Hematopoietic multipotent progenitor cell treated with erythropoietin and hydrocortisone succinate and interleukin-3 and kit ligand, for 6 days (in vitro differentiated cells): ENCODE measurements at places on chromosomes 11 and 22.

DNA sequence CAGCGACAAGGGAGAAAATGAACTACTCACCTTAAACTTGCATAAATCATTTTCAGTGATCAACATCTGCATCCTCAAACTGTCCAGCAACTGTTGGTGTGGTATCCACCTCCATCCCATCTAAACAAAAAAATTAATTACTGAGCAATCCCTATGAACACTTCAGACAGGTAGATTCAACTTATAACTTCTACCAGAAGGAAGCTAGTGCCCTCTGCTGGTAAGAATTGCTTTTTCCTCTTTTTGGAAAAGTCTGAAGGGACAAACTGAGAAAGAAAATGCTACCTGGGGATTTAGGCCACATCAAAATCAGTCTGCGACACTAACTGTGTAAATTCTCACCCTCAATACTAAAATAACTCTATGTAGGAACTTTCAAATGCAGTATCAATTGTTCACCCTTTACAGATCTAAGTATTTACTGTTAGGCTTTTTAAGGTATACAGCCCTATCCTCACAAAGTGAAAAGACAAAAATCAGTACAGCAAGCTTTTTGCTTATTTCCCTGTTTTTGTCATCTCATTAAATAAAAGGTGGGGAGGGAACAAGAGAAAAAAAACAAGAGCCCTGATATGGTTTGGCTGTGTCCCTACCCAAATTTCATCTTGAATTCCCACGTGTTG is 17.9 kb downstream of the CLNS1A start:
- DNase-seq: peak; percentile 79

DNA sequence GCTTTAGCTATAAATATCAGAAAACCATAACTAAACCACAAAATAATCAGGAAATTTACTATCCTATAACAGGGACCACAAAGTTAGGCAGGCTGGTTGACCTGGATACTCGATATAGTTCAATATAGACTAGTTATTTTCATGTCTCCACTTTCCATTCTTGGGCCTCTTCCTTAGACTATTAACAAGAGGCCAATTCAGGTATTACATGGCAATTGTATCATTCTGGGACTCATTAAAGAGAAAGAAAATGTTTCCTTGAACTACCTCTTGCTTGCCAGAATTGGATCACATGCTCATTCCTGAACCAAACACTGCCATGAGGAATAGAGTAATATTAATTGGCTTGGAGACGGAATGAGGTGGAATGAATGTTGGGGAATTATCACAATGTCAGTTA is 76.0 kb downstream of the EIF3M start:
- peak; percentile 9 for DNase-seq

DNA sequence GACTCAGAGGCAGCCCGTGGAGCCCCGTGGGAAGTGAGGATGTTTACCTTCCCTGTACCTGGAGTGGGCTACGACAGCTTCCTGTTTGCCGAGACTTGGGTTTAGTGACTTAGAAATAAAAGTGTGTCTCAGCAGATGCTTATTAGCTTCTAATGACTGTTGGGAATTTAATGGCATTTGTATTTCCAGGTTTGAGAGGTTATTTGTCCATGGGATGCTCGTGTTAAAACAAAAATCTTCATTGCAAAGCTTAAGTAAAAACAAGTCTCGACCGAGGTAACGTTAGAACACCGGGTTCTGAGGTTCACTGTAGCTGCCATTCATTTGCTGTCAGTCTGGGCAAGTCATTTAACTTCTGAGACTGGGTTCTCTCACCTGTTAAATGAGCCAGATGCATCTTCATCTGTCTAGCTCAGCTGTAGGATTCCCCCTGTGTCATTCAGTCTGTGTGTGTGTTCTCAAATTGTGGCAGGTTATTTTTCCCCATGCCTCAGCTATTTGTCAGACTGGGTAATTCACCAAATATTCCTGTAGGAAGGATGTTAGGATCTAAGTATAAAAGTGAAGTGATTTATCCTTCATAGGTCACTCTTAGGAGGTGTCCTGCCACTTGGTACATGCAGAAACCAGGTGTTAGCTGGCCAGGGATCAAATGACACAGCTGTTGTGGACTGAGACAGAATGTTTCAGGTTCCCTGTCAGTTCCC is 791 bp downstream of the EI24 start:
- DNase-seq: peak; percentile 45

DNA sequence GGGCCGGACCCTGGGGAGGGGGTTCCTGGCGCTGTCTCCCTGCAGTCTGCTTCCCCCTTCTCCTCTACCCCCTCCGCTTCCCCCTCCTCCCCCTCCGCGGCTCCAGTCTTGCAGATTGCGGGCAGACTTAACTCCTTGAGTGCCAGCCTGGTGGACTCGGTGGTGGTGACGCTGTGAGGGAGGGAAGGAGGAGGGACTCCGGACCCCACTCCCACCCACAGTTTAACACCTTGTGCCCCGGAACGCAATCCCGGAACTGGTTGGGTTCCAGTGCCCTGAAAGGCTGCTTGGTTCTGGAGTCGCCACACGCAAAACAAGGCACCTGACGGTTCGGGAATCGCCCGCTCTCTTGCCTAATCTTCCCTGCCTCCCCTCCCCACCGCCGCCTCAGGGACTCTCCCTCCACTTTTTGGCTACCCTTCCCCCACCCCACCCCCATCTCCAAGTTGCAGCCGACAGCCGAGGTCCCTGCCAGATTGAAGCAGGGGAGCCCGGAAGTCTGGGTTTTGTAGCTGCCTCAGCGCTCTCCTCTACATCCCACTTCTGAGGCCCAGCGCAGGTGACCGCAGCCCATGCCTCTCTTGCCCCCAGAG is 3.9 kb upstream of the BCL9L start:
- peak; percentile 85 for DNase-seq

GRCh38 chr11:95498722-95499425 is 267.9 kb upstream of the SESN3 start:
- no peak for DNase-seq

DNA sequence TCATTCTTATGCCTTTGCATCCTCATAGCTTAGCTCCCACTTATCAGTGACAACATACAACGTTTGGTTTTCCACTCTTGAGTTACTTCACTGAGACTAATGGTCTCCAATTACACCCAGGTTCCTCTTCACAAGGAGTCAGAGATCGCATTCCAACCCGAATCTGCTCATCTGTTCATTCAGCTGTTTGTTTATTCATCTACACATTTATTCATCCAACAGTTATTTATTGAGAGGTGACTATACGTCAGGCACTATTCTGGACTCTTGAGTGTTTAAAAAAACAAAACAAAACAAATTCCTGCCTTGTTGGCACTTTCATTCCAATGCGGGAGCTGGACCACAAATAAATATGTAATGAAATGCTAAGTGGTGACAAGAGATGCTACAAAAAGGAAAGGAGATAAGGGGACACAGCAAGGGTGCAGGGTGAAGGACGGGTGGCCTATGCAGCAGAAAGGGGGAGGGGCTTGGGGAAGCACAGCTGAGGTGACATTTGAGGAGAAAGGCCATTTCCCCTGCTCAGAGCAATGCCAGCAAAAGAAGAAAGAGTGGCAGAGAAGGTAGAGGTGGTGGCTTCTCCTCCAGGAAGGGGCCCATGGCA is 393.8 kb upstream of the SYN3 start:
- no peak for DNase-seq

GRCh38 chr11:69686856-69687255 is 11.7 kb upstream of the LTO1 start:
- no peak for DNase-seq

GRCh38 chr11:44592125-44592940 is 26.9 kb downstream of the CD82 start:
- no peak for DNase-seq

GRCh38 chr11:34613552-34614056 is 7.3 kb upstream of the EHF start:
- peak; percentile 33 for DNase-seq

GRCh38 chr22:29758959-29759358 is 7.8 kb downstream of the ZMAT5 start:
- DNase-seq: no peak

DNA sequence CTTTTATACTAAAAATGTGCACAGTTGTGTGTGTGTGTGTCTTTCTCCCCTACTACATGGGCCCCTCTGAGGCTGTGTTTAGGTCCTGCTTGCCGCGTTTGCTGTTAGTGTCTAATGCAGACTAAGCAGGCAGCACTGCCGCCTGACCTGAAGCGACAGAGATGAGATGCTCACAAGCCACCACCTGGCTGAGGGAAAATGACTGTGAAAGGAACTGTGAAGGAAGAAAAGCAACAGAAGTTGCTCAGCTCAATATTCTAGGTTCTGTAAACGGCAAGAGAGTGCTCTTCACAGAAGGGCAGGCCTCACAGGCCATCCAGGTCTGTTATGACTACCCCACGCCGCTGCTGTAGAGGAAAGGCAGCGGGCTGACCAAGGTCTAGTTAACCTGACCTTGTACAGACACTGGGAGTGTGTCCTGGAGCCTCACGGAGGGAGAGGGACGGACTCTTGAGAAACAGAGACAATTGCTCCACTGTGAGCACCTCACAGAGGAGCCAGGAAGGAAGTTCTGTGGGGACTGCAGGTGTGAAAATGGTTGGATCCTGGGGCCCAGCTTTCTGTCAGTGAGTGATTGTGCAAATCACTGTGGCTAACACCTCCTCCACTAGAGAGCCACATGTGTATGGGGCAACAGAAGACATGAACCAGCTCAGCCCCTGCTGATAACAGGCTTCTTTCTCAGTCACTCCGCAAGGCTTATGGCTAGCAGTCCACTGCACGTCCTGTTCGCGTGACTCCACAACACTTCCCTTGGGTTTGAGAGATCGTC is 31.3 kb upstream of the YPEL1 start:
- peak; percentile 29 for DNase-seq

GRCh38 chr11:47725442-47726117 is 10.4 kb upstream of the AGBL2 start:
- DNase-seq: peak; percentile 42

GRCh38 chr11:42521994-42522393 is 789.8 kb upstream of the API5 start:
- DNase-seq: no peak

- no peak for DNase-seq
Measured at GRCh38 chr11:36447947-36448346, 62.1 kb downstream of the TRAF6 start.

DNA sequence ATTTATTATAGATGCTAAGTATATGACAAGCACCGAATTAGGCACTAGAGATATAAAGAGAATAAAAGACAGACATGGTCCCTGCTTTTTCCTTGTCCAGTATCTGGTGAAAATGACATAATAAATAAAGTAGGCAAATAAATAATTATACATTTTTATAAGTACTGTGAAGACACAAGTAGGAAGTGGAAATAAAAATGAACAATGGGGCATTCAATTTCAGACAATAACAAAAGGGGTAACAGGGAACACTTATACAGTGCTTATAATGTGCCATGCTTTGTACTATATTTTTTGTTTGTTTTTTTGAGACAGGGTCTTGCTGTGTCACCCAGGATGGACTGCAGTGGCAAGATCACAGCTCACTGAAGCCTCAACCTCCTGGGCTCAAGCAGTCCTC is 4.3 kb downstream of the KBTBD3 start:
- DNase-seq: no peak
